ENCODE measurements at places on chromosomes 6 and 20. TPM values are rescaled to one million over a fixed set of nuclear protein-coding genes. Genes with fewer than 3 reads are reported as not detected.

SRF gene
- 25.5 TPM for total RNA-seq

TENT5A gene
- 13.5 TPM for total RNA-seq

KIAA1755 gene
- total RNA-seq: 4.2 TPM

CRISP2 gene
- 0.18 TPM for total RNA-seq

SMLR1 gene
- 0.29 TPM for total RNA-seq

AMD1 gene
- total RNA-seq: 47.6 TPM

KIF16B gene
- total RNA-seq: 24.4 TPM

Measured in metanephros (tissue), 2 donors.